ENCODE measurements at places on chromosomes 1 and 21. TPM values are rescaled to one million over a fixed set of nuclear protein-coding genes. Genes with fewer than 3 reads are reported as not detected.

- no peak overlapping the region for H3K4me3 ChIP-seq
- H3K27me3 ChIP-seq, result peaks cover 6% of the 10 kb centered on the region
Observed at GRCh38 chr1:65409314-65409713, 11.2 kb upstream of the LEPR start.

DNA sequence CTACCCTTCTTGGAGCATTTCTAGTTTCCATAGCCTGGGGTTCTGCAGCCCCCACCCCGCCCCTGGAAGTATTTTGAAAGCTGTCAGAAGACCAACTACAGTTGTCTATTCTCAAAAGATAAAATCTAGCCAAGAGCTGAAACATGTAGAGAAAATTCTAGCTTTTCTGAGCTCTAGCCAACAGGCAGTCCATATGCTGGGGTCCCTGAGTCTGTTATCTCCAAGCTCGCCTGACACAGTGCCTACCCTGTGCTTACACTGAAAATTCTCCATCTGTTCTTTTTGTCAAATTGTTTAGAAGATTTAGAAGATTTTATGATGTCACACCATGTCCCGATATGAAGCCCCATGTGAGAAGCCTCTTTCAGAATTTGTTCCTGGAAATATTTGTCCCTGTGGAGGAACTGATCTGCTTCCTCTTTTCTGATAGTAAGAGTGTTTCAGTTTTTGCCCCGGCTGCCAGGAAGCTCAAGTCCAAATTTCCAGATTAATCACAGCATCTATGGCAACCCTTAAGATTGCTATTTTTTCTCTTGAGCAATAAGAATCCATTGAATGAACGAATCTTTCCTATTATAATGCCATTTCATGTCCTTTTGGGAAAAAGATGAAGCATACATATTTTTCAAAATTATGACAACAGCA, 23.7 kb upstream of the CSF3R start:
- H3K36me3 ChIP-seq, result no peaks in the 10 kb centered on the region
- no peaks in the 10 kb centered on the region for H3K4me1 ChIP-seq
- peaks cover 20% of the 10 kb centered on the region for H3K27me3 ChIP-seq
- DNase-seq, result no peak

DNA sequence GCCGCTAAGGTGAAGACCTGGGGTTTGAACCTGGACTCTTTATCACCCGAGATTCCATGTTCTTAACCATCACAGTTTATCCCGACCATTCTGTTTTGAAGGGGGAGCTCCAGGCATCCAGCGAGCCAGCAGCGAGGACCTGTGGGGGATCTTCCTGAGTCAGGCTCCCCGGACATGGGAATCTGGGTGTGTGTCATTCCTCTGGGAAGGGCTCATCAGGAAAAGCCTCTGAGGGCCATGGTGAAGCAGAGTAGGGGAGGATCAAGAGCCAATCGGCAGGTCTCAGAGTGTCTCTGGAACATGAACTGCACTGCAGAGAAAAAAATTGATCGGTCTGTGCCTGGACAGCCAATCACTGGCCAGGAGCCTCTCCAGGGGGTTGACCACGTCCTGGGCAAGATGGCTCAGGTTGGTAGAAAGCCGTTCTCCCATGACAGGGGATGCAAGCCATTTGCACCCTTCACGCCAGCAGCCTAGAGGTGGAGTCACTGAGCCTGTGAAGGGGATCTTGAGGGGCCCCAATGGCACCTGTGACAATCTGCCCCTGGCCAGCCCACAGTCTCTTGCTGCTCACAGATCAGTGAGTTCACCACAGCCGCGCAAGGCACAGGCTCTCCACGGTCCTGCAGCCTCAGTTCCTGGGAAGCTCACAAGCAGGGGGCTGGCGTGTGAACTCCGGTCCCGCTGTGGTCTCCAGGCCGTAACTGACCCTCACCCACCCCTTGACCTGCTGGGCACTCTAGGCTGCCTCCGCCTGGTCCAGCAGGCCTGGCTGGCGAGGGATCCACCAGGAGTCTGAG, 20.4 kb upstream of the ACTRT2 start:
- H3K4me1 ChIP-seq, result no peaks in the 10 kb centered on the region
- H3K36me3 ChIP-seq, result no peaks in the 10 kb centered on the region
- no peak overlapping the region for H3K4me3 ChIP-seq
- peaks cover 11% of the 10 kb centered on the region for H3K27me3 ChIP-seq
- no peak overlapping the region for H3K27ac ChIP-seq
- no peak for DNase-seq

PDZK1 gene
- 0.78 TPM for total RNA-seq

GRCh38 chr1:115815694-115816093, 25.2 kb downstream of the NHLH2 start:
- no peak overlapping the region for H3K27ac ChIP-seq
- no peak overlapping the region for H3K4me3 ChIP-seq
- no peaks in the 10 kb centered on the region for H3K36me3 ChIP-seq
- peaks cover 12% of the 10 kb centered on the region for H3K27me3 ChIP-seq

DCLRE1B gene
- total RNA-seq, result 19.7 TPM

- H3K4me1 ChIP-seq, result peaks cover 31% of the 10 kb centered on the region
- H3K27ac ChIP-seq, result no peak overlapping the region
- peaks cover 42% of the 10 kb centered on the region for H3K27me3 ChIP-seq
- no peak overlapping the region for H3K4me3 ChIP-seq
- H3K36me3 ChIP-seq, result no peaks in the 10 kb centered on the region
Observed at GRCh38 chr1:226447932-226448665, 40.2 kb upstream of the PARP1 start.

TACSTD2 gene
- not detected for total RNA-seq

LCE3E gene
- total RNA-seq, result not detected

- H3K4me1 ChIP-seq, result no peaks in the 10 kb centered on the region
- H3K27ac ChIP-seq, result no peak overlapping the region
- no peaks in the 10 kb centered on the region for H3K27me3 ChIP-seq
- no peaks in the 10 kb centered on the region for H3K36me3 ChIP-seq
- no peak overlapping the region for H3K4me3 ChIP-seq
Observed at GRCh38 chr21:29621525-29621924, 318.3 kb downstream of the GRIK1 start.

FAM72D gene
- 14.4 TPM for total RNA-seq

PLA2G2F gene
- total RNA-seq, result not detected

GRCh38 chr1:44261962-44262361, 48.7 kb downstream of the DMAP1 start:
- no peaks in the 10 kb centered on the region for H3K36me3 ChIP-seq
- no peaks in the 10 kb centered on the region for H3K27me3 ChIP-seq
- no peak for DNase-seq
- H3K4me1 ChIP-seq, result peaks cover 12% of the 10 kb centered on the region
- H3K4me3 ChIP-seq, result no peak overlapping the region

Data from activated CD8-positive, alpha-beta T cell treated with anti-CD3 and anti-CD28 coated beads, Interleukin-2, amount 10 ng/mL, durations not matched to agents 7 days and 5 days (primary cell).